ENCODE measurements at places on chromosomes 7 and 10.

- no peak for DNase-seq
Measured at GRCh38 chr10:132478341-132479023, 59.1 kb upstream of the INPP5A start.

DNA sequence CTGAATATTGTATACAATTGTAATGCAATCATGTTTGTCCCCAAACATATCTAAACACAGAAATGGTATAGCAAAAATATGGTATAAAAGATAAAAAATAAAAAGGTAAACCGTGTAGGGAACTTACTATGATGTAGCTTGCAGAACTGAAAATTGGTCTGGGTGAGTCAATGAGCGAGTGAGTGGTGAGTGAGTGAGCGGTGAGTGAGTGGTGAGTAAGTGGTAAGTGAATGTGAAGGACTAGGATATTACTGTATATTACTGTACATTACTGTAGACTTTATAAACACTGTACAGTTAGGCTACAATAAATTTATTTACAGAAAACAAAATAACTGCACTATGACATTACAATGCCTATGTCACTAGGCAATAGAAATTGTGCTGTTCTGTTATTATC is 1163.2 kb upstream of the SORCS1 start:
- DNase-seq: no peak

DNA sequence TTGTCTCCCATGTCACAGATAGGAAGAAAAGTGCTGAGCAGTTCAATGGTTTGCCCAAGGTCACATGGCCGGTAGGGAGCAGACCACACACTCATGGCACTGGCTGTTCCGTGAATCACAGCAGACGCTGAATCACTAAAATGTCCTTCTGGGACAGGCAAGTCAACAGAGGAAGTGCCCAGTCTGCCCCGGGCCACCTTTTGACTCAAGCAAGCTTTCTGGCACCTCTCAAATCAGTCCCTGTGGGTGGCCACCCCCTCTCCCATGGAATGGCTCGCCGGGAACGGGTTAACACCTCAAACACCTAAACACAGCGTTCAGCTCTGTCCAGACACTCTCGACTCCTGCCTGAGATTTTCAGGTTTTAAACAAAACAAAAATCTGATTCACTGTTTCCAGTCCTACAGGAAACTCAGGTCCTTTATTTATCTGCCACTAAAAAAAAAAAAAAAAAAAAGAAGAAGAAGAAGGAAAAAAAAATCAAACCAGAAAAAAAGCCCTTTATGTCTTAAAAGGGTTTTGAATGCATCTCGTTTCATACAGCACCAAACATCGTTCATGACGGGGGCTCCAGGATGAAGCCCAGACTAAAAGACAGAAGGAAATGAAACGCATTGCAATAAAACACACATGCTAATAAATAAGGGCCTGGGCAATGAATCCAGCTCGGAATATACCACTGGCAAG is 15.5 kb downstream of the CARD11 start:
- DNase-seq: no peak

- DNase-seq: no peak
Measured at GRCh38 chr10:127776816-127777215, 39.8 kb downstream of the FOXI2 start.

DNA sequence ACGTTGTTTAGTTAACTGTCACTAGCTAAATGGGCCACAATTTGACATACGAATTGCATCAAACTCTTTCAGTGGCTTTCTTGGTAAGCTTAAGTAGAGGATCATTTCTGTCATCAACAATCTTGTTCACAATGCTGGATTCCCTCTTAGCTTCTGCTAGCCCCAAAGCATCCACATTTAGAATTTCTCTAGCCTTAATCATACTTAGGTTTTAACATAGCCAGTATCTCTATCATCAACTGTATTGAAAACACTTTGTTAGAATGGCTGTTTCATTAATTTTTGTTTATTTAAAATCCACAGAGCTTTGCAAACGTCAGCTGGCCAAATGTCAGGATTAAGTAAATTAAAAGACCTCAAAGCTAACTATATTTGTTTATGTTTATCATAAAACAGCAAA is 41.1 kb downstream of the ABRAXAS2 start:
- DNase-seq: no peak

DNA sequence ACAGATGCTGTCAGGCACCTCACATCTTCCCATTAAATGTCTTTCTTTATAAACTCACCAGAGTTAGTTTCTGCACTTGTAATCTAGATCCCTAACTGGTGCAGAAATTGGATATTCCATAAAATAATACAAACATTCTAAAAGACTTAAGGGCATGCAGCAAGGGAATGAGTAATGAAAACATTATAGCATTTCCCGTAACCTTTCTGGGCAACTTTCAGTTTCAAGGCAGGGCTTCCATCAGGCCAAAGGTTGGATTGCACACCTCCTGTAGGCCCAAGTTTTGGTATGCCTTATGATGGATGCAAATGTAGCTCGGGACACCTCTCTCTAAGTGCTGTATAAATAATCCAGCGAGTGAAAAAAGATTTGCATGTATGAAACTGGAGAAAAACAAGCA is 129.9 kb upstream of the LYZL2 start:
- DNase-seq: no peak

DNA sequence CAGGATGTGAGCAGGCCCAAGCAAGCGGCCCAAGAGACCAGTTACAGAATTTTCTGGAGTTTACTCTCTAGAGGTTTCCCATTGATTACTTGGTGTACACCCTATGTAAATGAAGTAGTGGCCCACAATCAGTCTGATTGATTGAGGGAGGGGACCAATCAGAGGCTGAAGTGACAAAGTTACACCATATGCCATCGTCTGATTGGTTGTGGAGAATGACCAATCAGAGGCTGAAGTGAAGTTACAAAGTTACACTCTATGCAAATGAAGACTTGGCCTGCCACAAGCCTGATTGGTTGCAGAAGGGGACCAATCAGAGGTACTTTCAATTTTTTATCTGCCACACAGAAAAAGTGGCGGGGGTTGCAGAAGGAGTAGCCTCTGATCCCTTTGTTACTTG is 83.7 kb downstream of the KIF20B start:
- no peak for DNase-seq

GRCh38 chr10:59177031-59177797 is 771 bp downstream of the PHYHIPL start:
- peak; percentile 13 for DNase-seq

DNA sequence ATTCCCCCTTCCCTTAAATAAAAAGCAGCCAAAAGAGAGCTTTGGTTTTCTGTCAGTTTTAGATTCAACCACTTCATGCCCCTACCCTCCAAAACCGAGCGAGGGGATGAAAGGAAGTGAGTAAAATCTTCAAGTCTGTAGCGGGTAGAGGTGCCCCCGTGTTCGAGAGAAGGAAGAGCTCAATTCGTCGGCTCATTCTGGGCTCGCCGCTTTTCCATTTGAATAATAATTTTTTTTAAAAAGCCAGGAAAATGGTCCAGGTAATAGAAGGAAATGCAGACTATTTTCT is 436.2 kb upstream of the GALNT17 start:
- DNase-seq: no peak

DNA sequence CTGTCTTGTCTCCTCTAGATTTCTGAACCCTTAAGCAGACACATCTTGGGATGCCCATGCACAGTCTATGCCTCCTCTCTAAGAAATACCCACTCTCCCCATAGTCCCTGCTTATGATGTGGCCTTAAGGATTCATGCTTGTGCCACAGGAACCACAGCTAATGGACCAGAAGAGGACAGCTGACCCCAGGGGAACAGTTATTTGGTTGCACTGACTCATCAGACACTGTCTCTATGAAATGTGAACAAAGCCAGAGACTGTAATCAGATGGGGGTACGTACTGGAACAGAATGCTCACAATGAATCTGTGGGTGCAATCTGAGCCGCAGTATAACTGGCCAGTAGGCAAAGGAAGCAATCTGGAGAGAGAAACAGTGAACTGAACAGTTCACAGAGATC is 121.9 kb downstream of the USP6NL start:
- DNase-seq: no peak

- no peak for DNase-seq
Measured at GRCh38 chr7:46525876-46526275, 604.8 kb upstream of the IGFBP3 start.

- no peak for DNase-seq
Measured at GRCh38 chr7:90629297-90629918, 33.3 kb downstream of the CDK14 start.

- DNase-seq: no peak
Measured at GRCh38 chr10:95531994-95532399, 29.2 kb downstream of the SORBS1 start.

GRCh38 chr7:35975851-35976454 is 175.1 kb downstream of the SEPTIN7 start:
- DNase-seq: no peak

DNA sequence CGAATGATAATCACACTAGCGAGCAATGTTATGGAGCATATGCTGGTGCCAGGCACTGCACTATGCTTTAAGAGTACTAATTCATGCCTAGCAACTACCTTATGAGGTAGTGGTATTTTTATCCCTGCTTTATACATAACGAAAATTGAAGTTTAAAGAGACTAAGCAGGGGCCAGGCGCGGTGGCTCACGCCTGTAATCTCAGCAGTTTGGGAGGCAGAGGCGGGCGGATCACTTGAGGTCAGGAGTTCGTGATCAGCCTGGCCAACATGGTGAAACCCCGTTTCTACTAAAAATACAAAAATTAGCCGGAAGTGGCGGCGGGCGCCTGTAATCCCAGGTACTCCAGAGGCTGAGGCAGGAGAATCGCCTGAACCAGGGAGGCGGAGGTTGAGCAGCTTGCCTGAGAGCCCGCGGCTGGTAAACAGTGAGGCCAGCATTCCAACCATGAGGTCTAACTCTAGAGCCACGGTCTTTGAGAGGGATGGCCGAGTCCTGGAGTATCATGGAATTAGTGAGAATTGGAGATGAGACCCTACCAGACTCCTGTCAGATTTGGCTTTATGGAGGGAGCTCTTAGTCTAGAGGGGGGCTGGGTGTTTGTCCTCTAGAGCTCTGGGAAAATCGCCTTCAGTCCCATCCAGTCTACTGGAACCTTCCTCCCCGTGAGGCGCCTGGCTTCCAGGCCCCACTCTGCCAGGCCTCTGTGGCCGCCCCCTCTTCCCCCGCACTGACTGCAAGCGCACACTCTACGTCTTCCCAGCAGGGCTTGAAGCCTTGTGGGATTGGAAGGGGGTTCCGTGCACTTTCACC is 11.6 kb downstream of the TLX1 start:
- DNase-seq: no peak

- no peak for DNase-seq
Measured at GRCh38 chr10:53071505-53072125, 299.0 kb upstream of the MBL2 start.

DNA sequence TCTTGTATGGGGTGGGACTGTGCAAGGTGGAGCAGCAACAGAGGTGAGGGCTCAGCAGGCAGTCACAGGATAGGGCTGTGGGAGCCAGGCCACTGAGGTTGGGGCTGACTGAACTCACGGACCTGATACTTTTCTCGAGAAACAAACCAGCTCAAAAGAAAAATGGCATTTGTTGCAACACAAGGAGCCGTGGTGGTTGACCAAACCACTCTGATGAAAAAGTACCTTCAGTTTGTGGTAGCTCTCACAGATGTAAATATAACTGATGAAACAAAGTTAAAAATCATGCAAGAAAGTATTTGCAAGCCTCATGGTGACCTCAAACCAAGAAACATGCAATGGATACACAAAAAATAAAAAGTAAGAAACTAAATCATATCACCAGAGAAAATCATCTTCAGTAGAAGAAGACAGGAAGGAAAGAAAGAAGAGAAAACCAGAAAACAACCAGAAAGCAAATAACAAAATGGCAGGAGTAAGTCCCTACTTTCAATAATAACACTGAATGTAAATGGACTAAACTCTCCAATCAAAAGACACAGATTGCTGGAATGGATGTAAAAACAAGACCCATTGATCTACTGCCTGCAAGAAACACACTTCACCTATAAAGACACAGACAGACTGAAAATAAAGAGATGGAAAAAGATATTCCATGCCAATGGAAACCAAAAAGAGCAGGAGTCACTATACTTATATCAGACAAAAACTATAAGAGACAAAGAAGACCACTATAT is 48.9 kb upstream of the DUSP5 start:
- no peak for DNase-seq

DNA sequence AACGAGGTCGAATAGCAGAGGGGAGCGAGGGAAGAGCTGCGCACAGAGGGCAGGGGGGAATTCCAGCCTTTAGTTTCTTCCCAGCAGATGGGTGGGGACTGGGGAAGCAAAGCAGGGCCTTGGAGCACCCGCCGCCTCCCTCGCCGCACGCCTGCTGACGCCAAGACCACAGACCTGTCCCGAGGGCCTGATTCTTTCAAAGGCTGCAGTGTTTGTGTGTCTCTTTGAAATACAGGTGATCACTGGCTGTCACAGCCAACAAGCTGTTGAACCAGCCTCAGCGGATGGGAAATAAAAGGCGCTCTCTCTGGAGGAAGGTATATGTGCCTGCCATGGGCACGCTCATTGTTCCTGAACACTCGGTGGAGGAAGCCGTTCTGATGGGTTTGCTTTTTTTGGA is 119.3 kb downstream of the FAM53B start:
- no peak for DNase-seq

- no peak for DNase-seq
Measured at GRCh38 chr10:13890233-13891127, 303.7 kb downstream of the PRPF18 start.

DNA sequence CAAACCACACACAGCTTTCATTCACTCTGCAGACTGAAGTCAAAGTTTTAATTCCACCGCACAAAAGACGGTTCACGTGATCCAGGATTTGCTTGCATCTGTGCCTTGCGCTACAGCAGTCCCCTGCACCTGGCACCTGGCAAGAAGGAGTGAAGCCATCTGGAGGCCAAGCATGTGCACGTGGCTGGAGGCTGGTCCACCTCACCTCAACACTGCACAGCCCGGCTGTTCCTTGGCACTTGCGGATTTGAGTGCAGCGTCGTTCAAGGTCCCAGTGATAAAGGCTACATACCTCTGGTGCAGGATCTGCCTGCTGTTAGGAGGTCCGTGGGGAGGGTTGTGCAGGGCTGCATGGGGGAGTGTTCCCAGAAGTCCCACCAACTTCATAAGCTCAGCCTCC is 248.5 kb upstream of the GRB10 start:
- no peak for DNase-seq

GRCh38 chr10:60810437-60811182 is 32.3 kb downstream of the CDK1 start:
- no peak for DNase-seq

DNA sequence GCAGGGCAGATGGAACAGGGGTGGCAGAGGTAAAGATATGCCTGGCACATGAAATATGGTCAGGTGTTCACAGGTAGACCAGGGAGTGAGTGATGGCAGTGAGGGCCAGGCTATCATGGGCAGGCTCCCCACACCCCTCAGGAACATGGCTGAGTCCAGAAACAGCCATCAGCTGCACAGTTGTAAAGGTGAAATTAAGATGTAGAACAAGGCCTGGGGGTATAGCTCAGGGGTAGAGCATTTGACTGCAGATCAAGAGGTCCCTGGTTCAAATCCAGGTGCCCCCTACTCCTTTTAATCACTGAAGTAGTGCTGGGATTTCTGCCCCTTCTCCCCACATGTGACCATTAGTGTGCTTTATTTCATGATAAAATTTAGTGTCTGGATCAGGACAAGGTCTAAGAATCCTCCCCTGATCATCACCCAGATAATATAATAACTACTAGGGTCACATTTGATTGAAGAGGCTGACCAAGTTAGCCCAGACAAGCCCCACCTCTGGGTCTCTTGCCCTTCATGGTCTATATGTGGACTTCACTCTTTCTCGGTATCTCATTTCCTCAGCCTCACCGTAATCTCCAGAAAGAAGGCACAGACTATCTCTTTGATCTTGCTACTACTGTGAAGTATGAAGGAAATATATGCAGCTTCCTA is 69.0 kb downstream of the ZNF783 start:
- DNase-seq: no peak

Measured in GM06990 (cell line).